ENCODE measurements at places on chromosomes 1 and 21.

- H3K27me3 ChIP-seq = no peaks in the 10 kb centered on the region
- H3K27ac ChIP-seq = no peak overlapping the region
- no peak for DNase-seq
- H3K4me3 ChIP-seq = no peak overlapping the region
Observed at GRCh38 chr1:211525101-211525676, 33.2 kb upstream of the RD3 start.

- no peak overlapping the region for H3K27ac ChIP-seq
- no peak for DNase-seq
- H3K4me1 ChIP-seq = no peaks in the 10 kb centered on the region
- H3K36me3 ChIP-seq = no peaks in the 10 kb centered on the region
- no peaks in the 10 kb centered on the region for H3K27me3 ChIP-seq
- no peak overlapping the region for H3K4me3 ChIP-seq
Observed at GRCh38 chr21:36478207-36478701, 1.7 kb downstream of the CLDN14 start.

- H3K4me3 ChIP-seq = no peak overlapping the region
- no peak overlapping the region for H3K27ac ChIP-seq
- no peaks in the 10 kb centered on the region for H3K27me3 ChIP-seq
- H3K36me3 ChIP-seq = no peaks in the 10 kb centered on the region
- peaks cover 10% of the 10 kb centered on the region for H3K4me1 ChIP-seq
- no peak for DNase-seq
Observed at GRCh38 chr1:202158810-202159533, 1.4 kb downstream of the PTPN7 start.

DNA sequence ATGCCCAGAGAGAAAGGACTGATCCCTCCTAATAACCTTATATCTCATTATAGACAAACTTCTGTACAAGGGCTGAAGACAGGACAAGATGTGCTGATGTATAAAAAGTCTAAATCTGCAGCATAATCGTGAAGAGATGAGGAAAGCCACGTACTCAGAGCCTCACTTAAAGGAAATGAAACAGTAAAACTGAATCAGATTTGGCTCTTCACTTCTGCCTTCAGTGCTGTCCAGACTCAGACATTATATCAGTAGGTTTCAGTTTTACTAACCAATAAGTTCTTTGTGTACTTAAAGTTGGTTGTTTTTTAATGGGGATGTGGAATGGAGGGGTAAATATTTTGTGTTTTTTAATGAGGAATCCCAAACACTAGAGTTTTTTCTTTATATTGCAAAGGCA lies 45.3 kb upstream of the RGS1 start:
- H3K4me3 ChIP-seq = no peak overlapping the region
- no peak overlapping the region for H3K27ac ChIP-seq
- H3K36me3 ChIP-seq = no peaks in the 10 kb centered on the region
- no peaks in the 10 kb centered on the region for H3K27me3 ChIP-seq
- no peaks in the 10 kb centered on the region for H3K4me1 ChIP-seq
- DNase-seq = no peak

DNA sequence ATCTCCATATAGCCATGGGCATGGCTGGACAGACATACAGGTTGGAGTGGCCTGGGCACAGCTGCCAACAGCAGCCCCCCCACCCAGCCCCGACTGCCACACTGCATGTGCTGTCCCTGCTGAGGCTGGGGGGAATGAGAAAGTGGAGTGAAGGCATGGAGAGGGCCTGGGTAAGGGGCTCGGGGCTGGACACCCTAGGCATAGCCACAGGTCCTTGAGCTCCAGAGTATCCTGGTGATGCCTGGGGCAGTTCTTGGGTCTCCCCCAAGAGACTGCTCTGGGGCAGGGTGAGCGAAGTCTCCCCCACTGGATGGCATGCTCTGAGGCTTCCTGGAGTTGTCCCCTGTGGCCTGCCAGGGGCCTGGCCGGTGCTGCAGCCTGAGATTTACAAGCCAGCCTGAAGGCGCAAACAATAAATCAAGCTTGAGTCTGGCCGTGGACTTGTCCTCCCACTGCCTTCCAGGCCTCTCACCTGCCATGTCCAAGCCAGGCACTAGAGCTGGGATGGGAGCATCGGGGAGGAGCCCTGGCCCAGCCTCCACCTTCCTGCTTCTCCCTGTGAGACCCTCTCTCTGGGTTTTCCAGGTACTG lies 53.6 kb downstream of the FOXO6 start:
- H3K4me1 ChIP-seq = no peaks in the 10 kb centered on the region
- no peak overlapping the region for H3K4me3 ChIP-seq
- no peaks in the 10 kb centered on the region for H3K36me3 ChIP-seq
- no peak overlapping the region for H3K27ac ChIP-seq

- H3K27ac ChIP-seq = no peak overlapping the region
- H3K4me1 ChIP-seq = peaks cover 2% of the 10 kb centered on the region
- H3K4me3 ChIP-seq = no peak overlapping the region
- DNase-seq = no peak
Observed at GRCh38 chr1:23210963-23211362, 6.3 kb downstream of the HTR1D start.

GRCh38 chr1:5814046-5814619 lies 178.1 kb downstream of the NPHP4 start:
- H3K36me3 ChIP-seq = no peaks in the 10 kb centered on the region
- no peak overlapping the region for H3K27ac ChIP-seq

DNA sequence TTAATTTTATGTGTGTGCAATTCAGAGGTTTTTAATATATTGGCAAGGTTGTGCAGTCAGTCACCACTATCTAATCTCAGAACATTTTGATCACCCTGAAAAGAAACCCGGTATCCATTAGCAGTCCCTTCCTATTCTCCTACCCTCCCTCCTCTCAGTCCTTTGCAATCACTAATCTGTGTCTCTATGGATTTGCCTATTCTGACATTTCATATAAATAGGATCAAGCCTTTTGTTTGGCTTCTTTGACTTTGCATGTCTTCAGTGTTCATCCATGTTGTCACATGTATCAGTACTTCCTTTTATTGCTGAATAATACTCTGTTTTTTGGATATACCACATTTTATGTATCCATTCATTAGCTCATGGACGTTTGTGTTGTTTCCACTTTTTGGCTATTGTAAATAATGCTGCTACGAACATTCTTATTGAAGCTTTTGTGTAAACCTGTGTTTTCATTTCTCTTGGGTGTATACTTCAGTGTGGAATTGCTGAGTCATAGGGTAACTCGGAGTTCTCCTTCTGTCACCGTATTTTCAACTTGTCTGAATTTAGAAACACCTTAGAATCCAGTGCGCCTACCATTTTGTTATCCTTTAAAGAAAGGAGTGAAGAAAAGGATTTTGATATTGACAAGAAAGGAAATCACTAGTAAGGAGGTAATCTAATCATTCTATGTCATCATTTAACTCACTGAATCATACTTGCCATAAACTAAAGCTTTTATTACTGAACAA lies 3.4 kb downstream of the CEP85 start:
- H3K27me3 ChIP-seq = no peaks in the 10 kb centered on the region
- no peak overlapping the region for H3K27ac ChIP-seq
- no peak for DNase-seq
- H3K36me3 ChIP-seq = no peaks in the 10 kb centered on the region

DNA sequence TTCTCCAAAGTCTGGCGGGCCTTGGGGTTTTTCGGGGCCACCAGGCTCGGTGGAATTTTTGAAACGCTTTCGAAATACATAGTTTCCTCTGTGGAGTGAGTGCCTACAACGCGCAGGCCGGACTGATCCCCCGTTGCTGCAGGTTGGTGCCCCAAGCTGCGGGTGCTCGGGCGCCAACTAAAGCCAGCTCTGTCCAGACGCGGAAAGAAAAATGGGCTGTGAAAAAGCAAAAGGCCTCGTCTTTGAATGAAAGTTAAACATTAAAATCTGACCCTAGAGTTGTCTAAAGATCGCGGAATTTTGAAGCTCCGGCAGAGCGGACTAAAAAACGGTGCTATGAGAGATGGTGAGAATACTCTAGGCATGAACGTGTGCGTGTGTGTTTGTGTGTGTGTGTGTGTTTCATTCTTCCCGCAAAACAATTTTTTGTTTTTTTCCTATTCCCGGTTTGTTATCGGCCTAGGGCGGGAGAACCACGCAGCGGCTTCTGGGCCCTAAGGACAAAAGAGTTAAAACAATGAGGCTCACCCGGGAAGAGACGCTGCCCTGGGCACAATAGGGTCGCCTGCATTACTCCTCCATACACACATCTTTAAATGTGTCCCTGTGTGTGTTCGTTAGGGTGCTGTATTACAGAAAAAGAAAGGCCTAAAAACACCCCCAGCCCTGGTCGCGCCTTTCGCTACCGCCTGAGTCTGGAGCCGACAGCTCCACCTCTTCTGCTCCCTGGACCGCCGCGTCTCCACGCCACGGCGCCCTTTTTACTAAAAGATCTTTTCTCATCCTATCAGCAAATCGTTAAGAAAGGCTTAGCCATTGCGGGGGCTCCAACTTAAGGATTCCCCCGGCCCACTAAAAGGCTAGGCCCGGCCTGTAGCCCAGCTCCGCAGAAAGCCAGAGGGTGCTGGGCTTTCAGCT lies 3.2 kb downstream of the TBX15 start:
- DNase-seq = no peak
- no peaks in the 10 kb centered on the region for H3K36me3 ChIP-seq
- H3K4me3 ChIP-seq = no peak overlapping the region
- no peak overlapping the region for H3K27ac ChIP-seq

DNA sequence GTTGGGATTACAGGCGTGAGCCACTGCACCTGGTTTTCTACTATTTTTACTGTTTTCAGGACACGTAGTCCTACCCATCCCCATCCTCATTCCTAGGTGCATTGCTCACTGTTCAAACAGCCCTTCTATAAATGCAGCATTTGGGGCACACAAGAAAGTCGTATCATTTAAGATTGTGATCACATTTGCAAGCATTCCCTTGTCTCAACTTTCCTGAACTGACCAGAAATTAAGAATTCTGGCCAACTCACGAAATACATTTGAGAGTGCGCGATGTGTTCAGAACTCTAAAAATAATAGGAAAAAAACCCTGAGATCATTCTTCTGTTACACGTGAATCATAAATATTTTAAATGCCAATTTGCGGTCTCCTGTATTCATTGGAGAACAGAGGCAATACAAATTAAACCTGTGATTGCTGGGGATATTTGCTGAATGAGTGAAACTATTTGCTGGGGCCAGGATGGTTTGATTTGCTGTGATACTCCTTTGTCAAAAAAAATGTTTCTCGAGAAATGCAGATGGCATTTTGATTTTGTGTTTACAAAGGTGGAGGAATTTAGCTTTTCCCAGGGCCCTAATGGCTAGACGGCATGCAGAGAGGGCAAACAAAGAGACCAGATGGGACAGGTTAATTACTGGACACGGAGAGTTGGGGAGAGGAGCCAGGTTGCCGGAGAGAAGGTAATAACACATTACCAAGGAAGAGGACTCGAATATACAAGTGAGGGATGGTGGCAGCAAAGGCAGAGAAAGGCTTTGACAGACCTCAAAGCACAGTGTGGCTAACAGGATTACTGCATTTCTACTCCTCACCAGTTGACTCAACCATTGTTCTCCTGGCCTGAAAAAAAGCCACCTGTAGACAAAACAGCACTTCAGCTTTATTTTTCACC lies 38.4 kb downstream of the STPG1 start:
- no peaks in the 10 kb centered on the region for H3K36me3 ChIP-seq
- no peak overlapping the region for H3K4me3 ChIP-seq
- peak; percentile 25 for DNase-seq
- H3K27me3 ChIP-seq = no peaks in the 10 kb centered on the region

GRCh38 chr1:8873506-8874229 lies 4.8 kb downstream of the ENO1 start:
- peaks cover 3% of the 10 kb centered on the region for H3K4me1 ChIP-seq
- H3K36me3 ChIP-seq = peaks cover 41% of the 10 kb centered on the region
- H3K27ac ChIP-seq = no peak overlapping the region
- DNase-seq = peak; percentile 79

GRCh38 chr1:194830387-194830786 lies 1644.0 kb upstream of the B3GALT2 start:
- H3K36me3 ChIP-seq = no peaks in the 10 kb centered on the region
- no peaks in the 10 kb centered on the region for H3K4me1 ChIP-seq
- H3K27me3 ChIP-seq = no peaks in the 10 kb centered on the region
- H3K4me3 ChIP-seq = no peak overlapping the region

- H3K4me3 ChIP-seq = no peak overlapping the region
- no peak overlapping the region for H3K27ac ChIP-seq
- DNase-seq = no peak
- no peaks in the 10 kb centered on the region for H3K27me3 ChIP-seq
Observed at GRCh38 chr1:56106531-56107274, 472.7 kb downstream of the PLPP3 start.

DNA sequence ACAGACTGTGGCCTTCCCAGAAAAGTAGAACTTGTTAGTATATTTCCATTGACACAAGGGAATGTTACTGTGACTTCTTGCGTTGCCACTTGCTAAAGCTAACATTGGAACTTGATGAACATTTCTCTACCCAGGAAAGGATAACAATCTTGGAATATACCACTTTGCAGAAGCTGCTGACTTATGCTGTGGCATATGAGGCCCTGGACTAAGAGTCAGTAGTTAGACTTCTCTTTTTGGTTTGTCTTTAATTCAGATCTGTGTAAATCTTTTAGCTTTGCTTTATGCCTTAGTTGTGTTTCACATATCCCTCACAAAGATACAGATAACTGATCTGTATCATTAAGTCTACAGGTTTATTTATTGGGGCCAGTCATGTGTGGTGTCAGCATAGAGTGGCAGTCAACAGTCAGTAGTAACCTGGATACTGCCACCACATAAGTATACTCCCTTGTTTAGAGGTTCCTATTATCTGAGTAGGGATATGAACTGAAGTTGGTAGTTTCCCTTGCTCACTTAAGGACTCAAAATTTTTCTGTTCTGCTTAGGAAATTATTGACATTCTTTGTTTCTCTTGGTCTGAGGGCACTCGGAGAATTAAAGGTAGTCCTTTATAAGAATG lies 14.7 kb downstream of the RNF2 start:
- DNase-seq = no peak
- no peaks in the 10 kb centered on the region for H3K27me3 ChIP-seq
- no peaks in the 10 kb centered on the region for H3K4me1 ChIP-seq
- H3K4me3 ChIP-seq = no peak overlapping the region
- H3K36me3 ChIP-seq = no peaks in the 10 kb centered on the region

DNA sequence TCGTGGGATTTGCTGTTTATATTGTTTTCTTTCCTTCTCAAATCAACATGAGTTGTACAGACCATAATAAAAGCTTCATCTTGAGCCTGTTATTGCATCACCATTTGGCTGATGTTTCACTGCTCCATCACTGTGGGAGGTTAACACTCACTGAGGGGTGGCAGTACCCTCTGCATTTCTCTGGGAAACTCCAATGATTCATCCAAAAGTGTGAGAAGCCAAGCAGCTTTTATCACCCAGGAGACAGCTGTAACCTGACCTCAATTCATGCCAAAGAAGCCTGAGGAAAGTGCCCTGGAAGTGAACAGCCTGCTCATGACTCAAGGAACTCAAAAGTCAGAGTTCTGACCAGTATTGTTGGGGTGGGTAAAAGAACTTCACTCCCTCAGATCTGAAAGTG lies 84.1 kb downstream of the GPR88 start:
- H3K36me3 ChIP-seq = no peaks in the 10 kb centered on the region
- no peaks in the 10 kb centered on the region for H3K27me3 ChIP-seq
- H3K4me1 ChIP-seq = no peaks in the 10 kb centered on the region
- peak; percentile 13 for DNase-seq

DNA sequence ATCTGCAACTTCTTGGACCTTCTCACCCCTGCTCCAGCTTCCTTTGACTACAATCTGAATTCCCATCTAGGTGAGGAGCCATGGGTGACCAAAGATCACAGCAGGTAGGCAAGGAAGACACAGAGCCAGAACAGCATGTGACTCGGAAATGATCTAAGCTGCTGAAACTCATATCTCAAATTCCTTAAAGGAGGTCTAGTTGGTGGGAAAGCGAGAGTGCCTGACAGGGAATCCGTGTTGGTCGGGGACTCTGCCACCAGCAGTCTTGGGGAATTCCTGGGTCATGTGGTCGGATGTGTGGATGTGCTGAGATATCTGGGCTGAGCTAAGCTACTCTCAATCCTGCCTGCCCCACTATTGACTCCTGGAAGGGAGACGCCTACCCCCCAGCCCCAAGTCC lies 3.2 kb upstream of the NUAK2 start:
- no peaks in the 10 kb centered on the region for H3K36me3 ChIP-seq
- DNase-seq = no peak
- H3K27ac ChIP-seq = no peak overlapping the region
- H3K4me3 ChIP-seq = no peak overlapping the region
- H3K27me3 ChIP-seq = no peaks in the 10 kb centered on the region
